ENCODE measurements at places on chromosomes 12 and 14.

DNA sequence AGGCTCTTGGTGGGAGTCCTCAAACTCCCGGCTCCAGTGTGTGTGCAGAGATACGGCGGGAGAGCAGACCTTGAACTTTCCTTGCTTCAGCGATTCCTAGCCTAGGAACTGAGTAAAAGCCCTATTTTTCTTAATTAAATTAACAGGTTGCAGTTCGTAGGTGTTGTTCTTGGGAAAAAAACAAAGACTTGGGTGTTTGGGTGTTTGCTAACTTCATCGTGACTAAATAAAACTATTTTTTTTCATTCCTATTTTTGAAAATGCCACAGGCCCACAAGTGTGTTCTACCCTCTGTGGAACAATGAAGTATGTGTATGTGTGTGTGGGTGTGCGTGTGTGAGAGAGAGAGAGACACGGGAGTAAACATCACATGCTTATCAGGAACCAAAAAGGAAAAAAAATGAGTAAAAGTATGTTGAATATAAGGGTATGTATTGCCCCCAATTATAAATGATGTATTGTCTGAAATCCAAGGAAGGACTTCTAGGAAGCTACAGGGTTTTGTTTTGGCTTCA, 651 bp downstream of the TMEM117 start:
- H3K36me3 ChIP-seq = peaks cover 2% of the 10 kb centered on the region
- no peak for DNase-seq
- H3K27me3 ChIP-seq = peaks cover 30% of the 10 kb centered on the region
- peak overlapping the region; percentile 82 for H3K4me3 ChIP-seq

DNA sequence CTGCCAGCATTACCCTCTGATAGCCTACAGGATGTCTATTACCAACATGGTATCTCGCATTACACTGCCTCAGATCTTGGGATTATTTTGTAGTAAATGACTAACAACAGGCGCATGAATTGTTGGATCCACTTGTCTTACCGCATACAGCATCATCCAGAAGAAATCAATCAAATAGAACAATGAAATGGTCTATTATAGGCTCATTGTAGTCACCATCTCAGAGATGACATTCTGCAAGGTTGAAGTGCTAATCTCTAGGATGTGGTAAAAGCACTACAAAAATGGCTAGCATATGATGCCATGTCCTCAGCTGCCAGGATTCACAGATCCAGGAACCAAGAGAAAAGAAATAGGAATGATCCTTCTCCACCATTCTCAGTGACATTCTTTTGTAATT, 52.0 kb downstream of the WASHC3 start:
- no peaks in the 10 kb centered on the region for H3K4me1 ChIP-seq
- H3K27ac ChIP-seq = no peak overlapping the region
- H3K36me3 ChIP-seq = peaks cover 9% of the 10 kb centered on the region
- DNase-seq = no peak
- H3K4me3 ChIP-seq = no peak overlapping the region

DNA sequence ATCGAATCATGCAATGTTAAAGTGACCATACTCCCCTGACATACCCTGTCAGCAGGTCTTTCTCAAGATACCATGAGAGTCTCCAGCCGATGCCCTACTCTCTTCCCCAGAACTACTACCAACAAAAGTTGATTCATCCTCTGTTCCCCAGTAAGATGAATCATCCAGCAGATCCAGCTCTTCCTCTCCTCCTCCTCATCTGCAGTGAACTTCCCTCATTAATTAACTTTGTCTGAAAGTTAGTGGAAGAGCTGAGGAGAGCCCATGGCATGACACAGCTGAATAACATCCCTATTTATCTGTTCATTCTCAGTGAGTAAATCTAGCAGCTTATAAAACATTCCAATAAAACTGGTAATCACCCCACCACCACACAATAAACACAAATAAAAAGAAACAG, 213.4 kb downstream of the EGLN3 start:
- DNase-seq = no peak
- H3K27me3 ChIP-seq = no peaks in the 10 kb centered on the region
- no peaks in the 10 kb centered on the region for H3K36me3 ChIP-seq
- H3K4me3 ChIP-seq = no peak overlapping the region
- H3K27ac ChIP-seq = no peak overlapping the region
- H3K4me1 ChIP-seq = no peaks in the 10 kb centered on the region

DNA sequence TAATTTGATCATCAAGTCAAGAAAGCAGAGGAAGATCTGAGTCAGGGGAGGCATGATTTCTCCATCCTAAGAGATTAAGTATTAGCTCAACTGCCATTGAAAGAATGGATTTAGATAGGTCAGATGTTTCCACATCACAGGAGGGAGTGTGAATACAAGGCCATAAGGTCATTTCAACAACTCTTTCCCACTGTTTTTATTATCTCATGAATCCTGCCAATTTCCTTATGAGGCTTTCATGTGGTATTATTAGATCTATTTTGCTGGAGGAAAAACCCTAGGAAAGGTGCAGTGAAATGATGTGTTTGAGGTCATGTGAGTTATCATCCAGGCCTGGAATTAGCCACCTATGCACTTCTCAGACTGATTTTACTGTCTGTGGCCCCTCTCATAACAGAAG, 269.0 kb downstream of the NOVA1 start:
- H3K4me1 ChIP-seq = no peaks in the 10 kb centered on the region
- H3K27me3 ChIP-seq = no peaks in the 10 kb centered on the region
- no peak overlapping the region for H3K4me3 ChIP-seq
- no peaks in the 10 kb centered on the region for H3K36me3 ChIP-seq
- no peak overlapping the region for H3K27ac ChIP-seq

- H3K4me3 ChIP-seq = no peak overlapping the region
- peaks cover 41% of the 10 kb centered on the region for H3K27me3 ChIP-seq
- H3K27ac ChIP-seq = no peak overlapping the region
- H3K4me1 ChIP-seq = no peaks in the 10 kb centered on the region
- DNase-seq = no peak
Observed at GRCh38 chr12:65879878-65880277, 55.6 kb downstream of the HMGA2 start.

GRCh38 chr12:25625146-25625545, 72.1 kb upstream of the LMNTD1 start:
- H3K4me1 ChIP-seq = no peaks in the 10 kb centered on the region
- H3K27me3 ChIP-seq = no peaks in the 10 kb centered on the region
- no peak overlapping the region for H3K27ac ChIP-seq
- no peak overlapping the region for H3K4me3 ChIP-seq

DNA sequence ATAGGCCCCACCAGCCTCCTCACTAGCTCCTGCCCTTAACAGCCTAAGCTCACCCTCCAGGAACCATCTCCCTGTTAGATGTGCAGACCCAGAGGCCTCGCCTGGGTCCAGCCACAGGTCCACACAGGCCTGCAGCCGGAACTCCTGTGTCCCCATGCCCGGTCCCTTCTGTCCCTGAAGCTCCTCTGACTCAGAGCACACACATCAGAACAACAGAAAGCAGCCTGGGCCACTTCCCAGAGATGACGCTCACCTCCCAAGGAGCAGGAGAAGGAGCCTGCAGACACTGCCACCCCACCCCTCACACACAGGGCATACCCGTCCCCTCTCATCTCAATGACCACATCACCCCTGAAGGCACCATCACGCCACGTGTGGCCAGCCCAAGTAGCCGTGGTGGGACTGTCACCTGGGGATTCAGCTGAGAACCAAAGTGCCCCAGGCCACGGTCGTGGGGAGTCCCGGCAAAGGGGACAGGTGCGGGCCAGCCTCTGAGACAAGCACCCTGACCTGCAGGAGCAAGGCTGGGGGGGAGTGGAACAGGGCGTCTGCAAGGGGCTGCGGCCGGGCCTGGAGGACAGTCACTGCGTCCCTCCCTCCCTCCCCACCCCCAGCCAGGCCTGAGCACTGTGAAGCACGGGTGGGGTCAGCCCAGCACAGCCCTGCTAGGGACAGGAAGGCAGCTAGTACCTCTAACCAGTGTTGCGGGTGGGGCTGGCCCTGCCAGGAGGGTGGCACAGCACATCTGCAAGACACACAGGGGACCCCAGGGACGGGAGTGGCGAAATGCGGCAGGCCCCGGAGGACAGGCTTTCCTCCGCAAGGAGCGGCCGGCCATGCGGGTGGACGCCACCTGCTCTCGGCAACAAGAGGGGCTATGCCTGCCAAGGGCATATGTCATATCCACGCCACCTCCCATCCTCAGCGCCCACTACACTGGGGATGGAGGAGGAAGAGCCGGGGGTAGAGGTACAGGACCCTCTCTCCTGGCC, 5.5 kb downstream of the AKT1 start:
- H3K36me3 ChIP-seq = peaks cover 6% of the 10 kb centered on the region
- H3K4me3 ChIP-seq = no peak overlapping the region
